Left lung (tissue), 14 donors: ENCODE measurements at places on chromosomes 7 and 10. TPM values are rescaled to one million over a fixed set of nuclear protein-coding genes. Genes with fewer than 3 reads are reported as not detected.

Gene PRKCQ
- 5.7 TPM for polyA plus RNA-seq

Gene SSMEM1
- polyA plus RNA-seq, result not detected

Gene ZPBP
- not detected for polyA plus RNA-seq

Gene PPP1R17
- not detected for polyA plus RNA-seq

Gene NEUROD6
- polyA plus RNA-seq, result not detected

Gene ANKRD61
- 4.0 TPM for polyA plus RNA-seq

Gene MRLN
- 0.41 TPM for polyA plus RNA-seq

Gene SEM1
- polyA plus RNA-seq, result 200 TPM

Gene MAGI2
- 9.2 TPM for polyA plus RNA-seq

Gene ANKRD26
- polyA plus RNA-seq, result 15.5 TPM

Gene EVX1
- polyA plus RNA-seq, result not detected

Gene CUBN
- 3.6 TPM for polyA plus RNA-seq

Gene GDF2
- polyA plus RNA-seq, result 0.38 TPM

Gene SPDYE2
- 6.2 TPM for polyA plus RNA-seq

DNA sequence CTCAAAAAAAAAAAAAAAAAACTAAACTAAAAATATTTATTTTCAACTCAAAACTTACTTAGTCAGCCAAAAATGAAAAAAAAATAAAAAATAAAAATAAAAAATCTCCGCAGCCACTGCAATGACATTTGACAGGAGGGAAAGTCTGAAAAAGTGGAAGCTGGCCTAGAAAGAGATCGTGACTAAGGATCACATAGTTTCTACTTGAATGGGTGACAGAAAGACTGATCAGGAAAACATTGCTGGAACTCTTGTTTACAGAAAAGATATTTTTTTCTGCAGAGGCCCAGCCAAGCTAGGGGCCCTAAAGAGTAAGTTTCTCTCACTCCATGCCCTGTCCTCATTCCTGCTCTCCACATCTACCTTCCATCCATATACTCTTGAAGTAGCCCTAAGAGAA is 92.8 kb upstream of the KCND2 start:
- H3K36me3 ChIP-seq, result no peaks in the 10 kb centered on the region
- no peak for DNase-seq
- H3K4me3 ChIP-seq, result no peak overlapping the region
- H3K4me1 ChIP-seq, result no peaks in the 10 kb centered on the region
- no peaks in the 10 kb centered on the region for H3K27me3 ChIP-seq

DNA sequence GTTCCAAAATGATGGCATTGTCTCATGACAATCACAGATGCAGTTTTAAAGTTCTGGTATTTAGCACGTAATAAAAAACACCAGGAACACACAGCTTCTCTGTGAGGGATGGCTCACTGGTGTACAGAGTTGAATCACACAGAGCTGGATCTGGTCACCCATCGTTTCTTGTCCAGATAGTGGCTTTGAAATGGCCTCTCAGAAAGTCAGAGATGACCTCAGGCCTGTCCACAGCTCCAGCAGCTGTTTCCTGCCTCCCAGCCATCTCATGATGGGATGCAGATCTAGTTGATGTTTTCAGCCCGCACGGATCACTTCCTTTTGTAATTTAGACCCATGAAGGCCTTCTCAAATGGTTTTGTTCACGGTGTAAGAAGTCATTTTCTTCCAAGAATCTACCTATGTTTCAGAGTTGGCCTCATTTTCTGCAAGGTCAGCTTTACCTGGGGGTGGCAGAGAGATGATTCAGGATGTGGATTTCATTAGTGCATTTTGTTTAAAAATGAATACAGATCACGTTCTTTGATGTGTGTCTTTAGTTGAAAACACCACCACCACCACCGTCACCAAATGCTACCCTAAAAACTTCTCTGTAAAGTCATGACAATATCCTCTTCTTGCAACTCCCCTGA is 166.2 kb downstream of the SNX10 start:
- no peaks in the 10 kb centered on the region for H3K4me1 ChIP-seq
- H3K27ac ChIP-seq, result no peak overlapping the region
- no peak for DNase-seq
- H3K4me3 ChIP-seq, result no peak overlapping the region

DNA sequence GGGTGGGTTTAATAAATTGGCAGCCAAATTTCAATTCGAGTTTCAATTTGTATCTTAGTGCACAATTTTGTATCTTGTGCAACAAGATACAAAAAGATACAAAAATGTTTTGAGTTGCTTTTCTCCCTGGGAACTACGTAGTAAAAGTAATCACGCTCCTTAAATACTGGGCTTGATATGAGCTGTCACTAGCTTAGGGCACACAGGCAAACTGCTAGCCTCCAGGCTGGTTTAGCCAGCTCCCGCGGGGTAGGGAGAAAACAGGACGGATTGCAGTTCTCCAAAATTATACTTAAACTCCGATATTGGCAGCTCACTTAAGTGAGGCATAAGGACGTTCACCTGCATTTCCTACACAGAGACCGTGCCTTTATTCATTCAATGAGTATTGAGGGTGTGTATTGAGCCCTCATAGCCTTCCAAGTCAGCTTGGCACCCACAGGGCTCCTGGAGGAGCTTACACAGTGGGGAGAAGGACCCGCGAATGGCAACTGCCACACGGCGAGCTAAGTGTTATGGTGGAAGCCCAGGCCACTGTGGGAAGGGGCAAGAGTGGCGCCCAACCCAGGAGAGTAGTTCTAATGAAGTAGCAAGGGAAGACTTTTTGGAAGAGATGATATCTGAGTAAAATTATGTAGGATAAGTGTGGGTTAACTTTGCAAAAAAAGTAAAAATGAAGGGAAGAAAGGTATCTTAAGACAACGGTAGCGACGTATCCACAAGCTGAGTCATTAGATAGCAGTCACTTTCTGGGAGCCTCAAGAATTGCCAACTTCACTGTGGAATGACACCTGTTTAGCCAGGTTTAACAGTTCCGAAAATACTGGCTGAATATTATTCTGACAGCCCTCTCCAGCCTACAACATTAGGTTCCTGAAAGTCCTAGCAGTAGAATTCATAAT is 1.6 kb upstream of the EPC1 start:
- H3K36me3 ChIP-seq, result no peaks in the 10 kb centered on the region
- peaks cover 16% of the 10 kb centered on the region for H3K4me1 ChIP-seq
- no peaks in the 10 kb centered on the region for H3K27me3 ChIP-seq
- H3K4me3 ChIP-seq, result no peak overlapping the region
- no peak for DNase-seq

DNA sequence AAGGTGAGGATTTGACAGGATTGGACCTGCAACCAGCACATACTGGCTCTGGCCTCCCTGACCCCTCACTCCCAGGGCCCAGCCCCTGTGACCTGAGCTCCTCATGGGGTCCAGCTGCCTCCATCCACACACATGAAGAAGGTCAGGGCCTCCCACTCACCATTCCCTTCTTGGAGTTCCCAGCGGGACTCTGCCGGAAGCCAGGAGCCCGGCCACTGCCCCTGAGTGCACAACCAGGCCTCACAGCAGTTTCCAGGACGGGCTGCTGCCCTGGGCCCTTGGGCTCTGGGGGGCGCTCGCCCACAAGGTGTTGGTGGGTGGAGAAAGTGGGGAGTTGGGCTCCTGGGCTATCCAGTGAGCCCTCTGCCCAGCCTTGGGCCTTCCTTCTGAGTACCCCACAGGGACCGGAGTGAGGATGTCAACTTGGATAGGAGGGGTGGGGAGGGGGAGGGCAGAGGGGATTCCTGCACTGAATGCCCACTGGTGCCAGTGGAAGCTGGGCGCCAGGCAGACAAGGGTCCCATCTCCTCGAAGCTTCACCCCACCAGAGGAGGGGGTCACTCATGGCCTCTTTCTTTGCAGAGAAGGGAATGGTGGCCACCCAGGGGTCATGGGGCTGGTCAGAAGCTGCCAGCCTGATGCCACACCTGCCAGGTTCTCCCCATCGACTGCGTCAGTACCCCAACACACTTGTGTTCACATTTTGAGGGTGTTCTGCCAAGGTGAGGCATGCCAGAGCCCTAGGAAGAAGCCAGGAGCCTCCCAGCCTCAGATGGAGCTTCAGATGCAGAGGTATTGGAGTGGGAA is 115.3 kb downstream of the PTPN20 start:
- no peak for DNase-seq
- no peaks in the 10 kb centered on the region for H3K4me1 ChIP-seq
- H3K36me3 ChIP-seq, result no peaks in the 10 kb centered on the region
- H3K4me3 ChIP-seq, result no peak overlapping the region

- no peak for DNase-seq
- H3K4me1 ChIP-seq, result peaks cover 37% of the 10 kb centered on the region
- H3K27me3 ChIP-seq, result no peaks in the 10 kb centered on the region
These were observed 22.3 kb downstream of the GTF2IRD1 start for GRCh38 chr7:74475987-74476350.

DNA sequence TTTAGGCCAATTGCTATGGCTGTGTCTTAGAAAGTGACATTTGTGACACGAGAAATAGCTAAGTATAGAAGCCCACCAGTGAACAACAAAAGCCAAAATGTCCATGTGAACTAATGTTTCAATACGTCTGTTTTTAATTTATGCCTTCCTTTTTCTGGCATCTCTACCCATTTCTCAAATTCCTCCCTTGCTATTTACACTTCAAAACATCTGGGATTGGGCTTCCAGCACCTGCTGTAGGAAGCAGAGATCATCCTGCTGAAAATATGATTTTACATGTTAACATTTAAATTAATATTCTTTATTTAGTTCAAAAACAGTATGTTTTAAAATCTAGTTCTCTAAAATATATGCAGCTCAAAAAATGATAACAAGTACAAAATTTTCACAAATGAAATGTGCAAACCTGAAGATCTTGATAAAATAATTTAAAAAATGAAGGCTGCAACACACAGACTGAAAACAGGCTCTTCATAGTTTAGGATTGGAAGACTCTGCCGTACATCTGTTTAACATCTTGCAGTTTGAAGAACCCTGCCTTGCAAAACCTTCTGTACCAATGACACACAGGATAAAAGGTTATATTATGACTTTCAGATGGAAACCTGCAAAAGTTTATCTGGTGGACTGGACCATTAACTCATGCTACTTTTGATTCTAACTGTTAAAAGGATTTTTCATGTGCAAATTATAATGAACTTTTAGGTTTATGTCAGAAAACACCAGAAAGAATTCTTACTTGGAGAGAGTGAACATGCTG is 408.4 kb downstream of the SUGCT start:
- H3K36me3 ChIP-seq, result no peaks in the 10 kb centered on the region
- H3K4me3 ChIP-seq, result no peak overlapping the region
- peaks cover 4% of the 10 kb centered on the region for H3K4me1 ChIP-seq
- no peak for DNase-seq
- H3K27me3 ChIP-seq, result no peaks in the 10 kb centered on the region

DNA sequence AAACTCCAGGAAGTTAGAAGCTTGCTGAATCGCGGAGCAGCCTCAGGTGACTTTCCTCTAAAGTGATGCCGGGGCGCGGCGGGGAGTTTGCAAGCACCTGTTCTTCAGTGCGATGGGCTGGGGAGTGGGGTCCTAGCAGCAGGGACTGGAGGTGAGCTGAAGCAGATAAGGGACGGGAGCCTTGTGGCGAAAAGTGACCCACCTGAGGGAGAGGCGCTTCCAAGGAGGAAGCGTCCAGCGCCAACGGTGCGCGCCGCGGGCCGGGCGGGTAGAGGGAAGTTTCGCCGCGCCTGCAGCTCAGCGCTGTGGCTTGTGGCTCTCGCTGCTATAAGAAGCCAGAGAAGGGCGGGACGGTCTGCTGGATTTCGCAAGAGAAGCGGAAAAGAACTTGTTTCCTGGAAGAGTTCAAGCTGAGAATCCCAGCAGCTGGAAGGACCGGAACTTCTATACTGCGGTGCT is at the start of gene STEAP4:
Gene STEAP4, minus strand, starts transcription at position 305 of the 459 bp plus-strand sequence. CDS start 22,625 bp downstream, outside the sequence.
- H3K4me1 ChIP-seq, result peaks cover 40% of the 10 kb centered on the region
- H3K27ac ChIP-seq, result peak within 1 kb of the TSS; percentile 67
- no peaks in the 10 kb centered on the region for H3K27me3 ChIP-seq
- DNase-seq, result peak; percentile 60
- peak within 1 kb of the TSS; percentile 28 for H3K4me3 ChIP-seq
- no peaks in the 10 kb centered on the region for H3K36me3 ChIP-seq

DNA sequence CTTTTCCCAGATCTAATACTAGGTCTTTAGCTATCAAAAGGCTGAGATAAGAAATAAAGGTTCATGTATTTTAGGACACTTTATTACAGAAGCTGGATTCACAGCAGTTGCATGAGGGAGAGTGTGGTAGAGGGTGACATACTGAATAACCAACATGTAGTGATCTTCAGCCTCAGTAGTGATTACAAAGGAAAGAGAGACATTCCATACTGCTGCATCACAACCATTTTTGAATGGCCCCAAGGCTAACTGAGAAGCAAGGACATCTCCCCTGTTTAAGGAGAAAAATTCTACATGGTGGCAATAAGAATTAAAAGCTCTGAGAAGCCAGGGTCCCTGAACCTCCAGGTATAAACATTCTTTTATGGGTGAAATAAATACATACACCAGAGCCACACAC is 35.3 kb downstream of the COG5 start:
- H3K36me3 ChIP-seq, result peaks cover 14% of the 10 kb centered on the region
- no peak for DNase-seq
- no peaks in the 10 kb centered on the region for H3K4me1 ChIP-seq
- no peak overlapping the region for H3K4me3 ChIP-seq
- H3K27ac ChIP-seq, result no peak overlapping the region
- no peaks in the 10 kb centered on the region for H3K27me3 ChIP-seq

GRCh38 chr7:151572136-151572535 is 52.4 kb upstream of the RHEB start:
- H3K4me1 ChIP-seq, result no peaks in the 10 kb centered on the region
- no peaks in the 10 kb centered on the region for H3K27me3 ChIP-seq
- no peak overlapping the region for H3K4me3 ChIP-seq
- no peak overlapping the region for H3K27ac ChIP-seq

- H3K27me3 ChIP-seq, result no peaks in the 10 kb centered on the region
- no peak overlapping the region for H3K4me3 ChIP-seq
- H3K4me1 ChIP-seq, result peaks cover 5% of the 10 kb centered on the region
- no peak for DNase-seq
- no peaks in the 10 kb centered on the region for H3K36me3 ChIP-seq
These were observed 91.8 kb downstream of the BAMBI start for GRCh38 chr10:28769091-28769604.

- no peaks in the 10 kb centered on the region for H3K36me3 ChIP-seq
- no peaks in the 10 kb centered on the region for H3K4me1 ChIP-seq
- H3K27me3 ChIP-seq, result no peaks in the 10 kb centered on the region
- H3K27ac ChIP-seq, result no peak overlapping the region
These were observed 16.1 kb upstream of the CAV2 start for GRCh38 chr7:116483271-116483942.

GRCh38 chr7:926061-927030 is 28.1 kb downstream of the ADAP1 start:
- peaks cover 5% of the 10 kb centered on the region for H3K36me3 ChIP-seq
- H3K27ac ChIP-seq, result no peak overlapping the region
- no peaks in the 10 kb centered on the region for H3K4me1 ChIP-seq

- no peak for DNase-seq
- no peaks in the 10 kb centered on the region for H3K36me3 ChIP-seq
- H3K4me3 ChIP-seq, result no peak overlapping the region
- H3K4me1 ChIP-seq, result no peaks in the 10 kb centered on the region
- H3K27ac ChIP-seq, result no peak overlapping the region
- peaks cover 93% of the 10 kb centered on the region for H3K27me3 ChIP-seq
These were observed 348.2 kb downstream of the DNAJB6 start for GRCh38 chr7:157684909-157685429.

GRCh38 chr7:114527589-114527988 is 113.0 kb downstream of the FOXP2 start:
- no peak overlapping the region for H3K27ac ChIP-seq
- DNase-seq, result no peak
- no peaks in the 10 kb centered on the region for H3K4me1 ChIP-seq
- no peak overlapping the region for H3K4me3 ChIP-seq
